ENCODE measurements at places on chromosomes 13 and 19.

- peak; percentile 59 for DNase-seq
Measured at GRCh38 chr13:95494082-95494681, 58.3 kb upstream of the CLDN10 start.

GRCh38 chr13:75704927-75705288 is 68.8 kb downstream of the LMO7 start:
- no peak for DNase-seq

DNA sequence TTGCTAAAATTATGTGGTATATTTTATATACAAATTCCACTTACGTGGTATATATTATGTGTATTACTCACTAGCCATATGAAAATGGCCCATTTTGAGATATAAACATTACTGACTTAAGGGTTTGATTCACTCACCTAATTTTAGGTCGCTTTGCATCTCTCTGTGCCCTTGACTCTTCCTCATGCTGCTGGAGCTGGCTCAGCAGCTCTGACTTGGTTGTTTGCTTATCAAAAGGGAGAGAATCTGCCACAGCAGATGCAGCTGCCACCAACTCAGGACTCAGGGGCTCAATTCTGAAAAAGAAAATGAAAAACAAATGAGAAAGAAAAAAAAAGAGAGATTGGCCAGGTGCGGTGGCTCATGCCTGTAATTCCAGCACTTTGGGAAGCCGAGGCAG is 12.2 kb downstream of the MRPS31 start:
- DNase-seq: no peak

DNA sequence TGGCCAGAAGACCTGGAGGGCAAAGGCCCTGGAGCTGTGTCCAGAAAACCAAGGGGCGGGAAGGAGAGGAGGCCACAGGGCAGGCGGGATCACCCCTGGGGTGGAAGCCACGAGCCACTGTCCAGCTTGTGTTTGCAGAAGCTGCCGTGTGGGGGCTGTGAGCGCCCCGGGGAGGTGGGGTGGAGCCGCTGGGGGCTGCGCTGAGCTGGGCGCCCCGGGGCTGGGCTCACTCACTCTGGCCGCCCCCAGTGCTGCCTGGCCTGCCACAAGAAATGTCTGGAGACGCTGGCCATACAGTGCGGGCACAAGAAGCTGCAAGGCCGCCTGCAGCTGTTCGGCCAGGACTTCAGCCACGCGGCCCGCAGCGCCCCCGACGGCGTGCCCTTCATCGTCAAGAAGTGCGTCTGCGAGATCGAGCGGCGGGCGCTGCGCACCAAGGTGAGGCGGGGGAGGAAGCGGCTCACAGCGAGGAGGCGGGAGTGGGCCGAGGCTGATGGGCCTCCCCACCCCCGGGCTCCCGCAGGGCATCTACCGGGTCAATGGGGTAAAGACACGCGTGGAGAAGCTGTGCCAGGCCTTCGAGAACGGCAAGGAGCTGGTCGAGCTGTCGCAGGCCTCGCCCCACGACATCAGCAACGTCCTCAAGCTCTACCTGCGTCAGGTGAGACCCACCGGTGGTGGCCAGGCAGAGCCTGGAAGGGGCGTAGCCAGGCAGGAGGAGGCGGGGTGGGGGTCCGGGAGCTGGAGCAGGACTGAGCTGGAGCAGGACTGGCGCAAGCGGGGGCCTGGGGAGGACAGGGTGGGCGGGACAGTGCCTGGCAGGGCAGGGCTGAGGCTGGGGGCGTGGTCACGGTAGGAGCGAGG is 13.6 kb downstream of the POLR2E start:
- DNase-seq: no peak

DNA sequence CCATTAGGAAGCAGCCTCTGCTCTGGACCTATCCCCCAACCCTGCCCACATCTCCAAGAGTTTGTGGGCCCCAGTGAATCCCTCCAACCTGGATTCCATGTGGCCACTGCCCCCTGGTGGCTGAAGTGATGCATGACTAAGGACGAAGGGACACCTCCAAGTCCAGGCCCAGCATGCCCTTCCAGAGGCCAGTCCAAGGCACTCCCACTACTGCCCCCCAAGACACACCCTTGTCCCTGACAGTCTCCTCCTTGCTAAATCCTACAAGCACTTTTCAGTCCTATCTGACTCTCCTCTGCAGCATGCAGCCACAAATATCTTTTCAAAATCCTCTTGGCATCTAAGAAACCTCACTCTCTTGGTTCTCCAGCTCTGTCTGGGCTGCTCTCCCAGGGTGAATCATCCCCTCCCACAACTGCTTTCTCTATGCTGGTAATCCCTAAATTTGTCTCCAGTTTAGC is 33.0 kb downstream of the DEDD2 start:
- peak; percentile 68 for DNase-seq

DNA sequence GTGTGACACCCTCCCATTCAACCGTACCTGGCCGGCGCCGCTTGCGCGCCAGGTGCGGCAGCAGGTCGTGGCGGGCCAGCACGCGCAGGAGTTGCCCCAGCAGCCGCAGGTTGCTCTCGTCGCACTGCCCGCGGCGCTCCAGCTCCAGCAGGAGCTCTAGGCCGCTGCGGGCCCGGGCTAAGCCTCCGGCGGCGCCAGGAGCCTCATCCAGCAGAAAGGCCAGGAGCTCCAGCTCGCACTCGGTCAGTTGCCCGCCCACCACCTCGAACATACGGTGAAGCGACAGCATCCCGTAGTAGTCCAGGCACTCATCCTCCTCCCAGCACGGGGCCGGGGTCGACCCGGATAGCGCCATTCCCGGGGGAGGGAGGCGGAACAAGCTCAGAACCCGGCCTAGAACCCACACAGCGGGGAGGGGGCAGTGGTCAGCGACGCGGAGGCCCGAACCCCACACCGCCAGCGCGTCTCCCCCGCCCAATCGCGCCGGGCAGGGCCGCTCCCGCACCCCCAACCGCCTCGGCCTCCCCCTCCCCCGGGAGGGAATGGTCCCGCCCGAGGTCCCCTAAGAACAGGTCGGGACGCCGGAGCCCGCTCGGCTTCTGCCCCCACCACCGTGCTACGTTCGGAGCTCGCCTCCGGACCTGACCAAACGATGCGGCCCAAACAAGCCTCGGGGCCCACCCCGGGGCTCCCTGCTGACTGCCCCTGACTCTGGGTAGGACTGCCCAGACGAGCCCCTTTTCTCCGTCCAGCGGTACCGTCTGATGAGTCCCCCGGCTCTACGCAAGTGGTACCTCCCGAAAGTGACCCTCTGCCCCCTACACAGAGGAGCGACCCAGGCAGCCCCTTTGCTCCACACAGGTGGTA is 591 bp downstream of the DEDD2 start:
- peak; percentile 33 for DNase-seq

DNA sequence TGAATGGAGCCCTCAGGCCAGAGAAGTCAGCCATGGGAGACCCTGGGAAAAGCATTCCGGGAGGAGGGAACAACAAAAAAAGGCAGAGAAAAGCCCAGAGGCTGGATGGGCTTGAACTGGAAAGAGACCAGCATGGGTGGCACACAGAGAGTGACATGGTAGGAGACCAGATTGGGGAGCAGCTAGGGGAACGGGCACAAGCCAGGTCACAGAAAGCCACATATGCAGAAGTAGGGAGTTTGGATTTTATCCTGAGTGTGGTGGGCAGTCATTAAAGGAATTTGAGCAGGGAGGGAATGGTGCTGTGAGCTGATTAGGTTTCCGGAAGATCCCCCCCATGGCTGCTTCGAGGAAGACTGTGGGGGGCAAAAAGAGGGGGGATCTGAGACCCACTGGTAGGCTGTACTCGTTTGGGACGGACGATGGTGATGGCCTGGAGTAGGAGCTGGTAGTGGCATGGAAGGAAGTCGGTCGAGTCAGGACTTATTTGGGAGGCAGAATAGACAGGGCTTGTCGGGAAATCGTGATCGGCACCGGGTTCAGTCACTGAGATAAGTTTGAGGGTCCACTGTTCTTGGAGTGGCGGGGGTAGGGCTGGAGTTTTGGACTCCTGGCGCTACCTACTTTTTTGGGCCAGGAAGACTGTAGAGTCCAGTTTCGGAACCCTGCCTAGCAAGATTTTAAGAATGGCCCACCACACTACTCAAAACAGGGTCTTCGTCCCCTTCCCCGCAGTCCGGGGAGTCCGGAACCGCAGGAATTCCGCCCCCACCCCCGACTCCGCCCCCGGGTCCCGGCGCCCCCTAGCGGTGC is 949 bp downstream of the SERTAD1 start:
- peak; percentile 22 for DNase-seq

DNA sequence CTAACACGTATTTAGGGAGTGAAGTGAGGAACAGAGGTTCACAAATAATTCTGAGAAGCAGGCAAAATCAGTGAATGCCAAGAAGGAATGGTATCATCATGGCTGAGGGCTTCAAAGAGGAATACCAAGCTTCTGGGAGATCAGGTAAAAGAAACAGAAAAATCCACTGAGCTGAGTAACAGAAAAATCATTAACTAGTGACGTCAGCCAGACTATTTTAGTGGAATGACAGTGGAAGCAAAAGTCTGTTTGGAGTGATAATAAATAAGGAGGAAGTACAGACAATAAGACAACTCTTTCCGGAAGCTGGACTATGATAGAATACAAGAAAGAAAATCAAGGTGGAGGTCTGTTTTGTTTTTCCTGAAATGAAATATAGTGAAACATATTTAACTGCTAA is 83.5 kb downstream of the SACS start:
- peak; percentile 87 for DNase-seq

DNA sequence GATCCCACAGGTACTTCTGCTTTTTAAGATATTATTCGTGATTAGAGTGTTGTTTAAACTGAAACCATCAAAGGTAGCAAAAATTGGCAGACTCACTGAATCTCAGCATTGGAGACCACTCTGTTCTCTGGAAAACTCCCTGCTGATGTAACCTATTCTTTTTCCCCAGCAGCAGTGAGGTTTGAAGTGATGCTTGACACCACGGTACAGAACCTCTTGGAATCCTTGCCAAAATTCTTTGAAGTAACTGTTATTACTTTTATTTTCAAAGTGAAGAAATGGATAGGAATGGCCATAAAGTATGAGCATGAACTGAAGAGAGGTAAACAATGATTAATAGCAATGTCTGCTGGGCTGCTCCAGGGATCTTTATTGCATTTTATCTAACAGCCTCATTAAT is 66.4 kb upstream of the KL start:
- no peak for DNase-seq

DNA sequence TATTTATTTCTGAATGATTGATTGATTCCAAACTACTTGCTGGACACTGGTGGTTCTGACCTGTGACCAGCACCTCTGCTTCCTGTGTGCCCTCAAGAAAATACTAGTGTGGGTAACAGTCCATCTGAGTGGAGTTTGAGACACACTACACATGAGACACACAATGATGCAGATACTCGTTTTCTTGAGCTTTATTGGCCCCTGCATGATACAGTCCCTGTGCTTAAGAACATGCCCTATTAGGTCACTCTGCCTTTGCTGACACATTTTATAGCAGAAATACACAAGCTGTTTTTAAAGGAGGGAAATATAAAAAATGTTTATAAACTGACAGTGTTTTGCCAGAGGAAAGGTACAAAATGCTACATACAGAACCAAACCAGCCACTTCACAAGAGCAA is 126.9 kb downstream of the STK24 start:
- no peak for DNase-seq

DNA sequence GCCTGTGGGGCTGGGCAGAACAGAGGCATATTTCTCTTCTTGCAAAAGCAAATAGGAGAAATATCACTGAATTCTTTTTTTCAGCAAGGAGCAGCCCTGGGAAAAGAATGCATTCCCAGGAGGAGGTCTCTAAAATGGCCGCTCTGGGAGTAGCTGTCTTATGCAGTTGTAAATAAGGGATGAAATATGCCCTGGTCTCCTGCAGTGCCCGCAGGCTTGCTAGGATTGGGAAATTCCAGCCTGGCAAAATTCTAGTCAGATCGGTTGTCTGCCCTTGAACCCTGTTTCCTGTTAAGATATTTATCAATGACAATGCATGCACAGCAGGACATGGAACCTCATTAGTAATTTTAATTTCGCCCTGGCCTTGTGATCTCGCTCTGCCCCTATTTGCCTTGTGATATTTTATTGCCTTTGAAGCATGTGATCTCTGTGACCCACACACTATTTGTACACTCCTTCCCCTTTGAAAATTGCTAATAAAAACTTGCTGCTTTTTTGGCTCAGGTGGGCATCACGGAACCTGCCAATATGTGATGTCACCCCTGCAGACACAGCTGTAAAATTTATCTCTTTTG is 1993.2 kb downstream of the PCDH9 start:
- no peak for DNase-seq

DNA sequence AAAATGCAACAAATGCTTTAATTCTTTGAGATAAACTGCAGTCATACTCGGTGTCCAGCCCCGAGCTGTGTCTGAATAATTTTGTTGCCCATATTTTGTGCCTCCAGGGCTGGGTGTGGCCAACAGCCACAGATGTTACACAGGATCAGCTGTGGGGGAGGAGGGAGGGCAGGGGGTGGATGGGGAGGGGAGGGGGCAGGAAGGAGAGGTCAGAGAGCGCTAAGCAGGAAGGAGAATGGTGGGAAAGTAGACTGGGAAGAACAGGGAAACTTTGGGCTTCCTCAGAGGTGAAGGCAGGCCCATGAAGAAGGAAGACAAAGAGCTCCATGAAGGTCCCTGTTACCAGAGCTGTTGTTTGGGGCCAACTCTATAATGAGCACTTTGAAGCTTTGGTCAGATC is 295.8 kb downstream of the COG6 start:
- DNase-seq: no peak

- no peak for DNase-seq
Measured at GRCh38 chr19:5434351-5434917, 20.8 kb upstream of the ZNRF4 start.

DNA sequence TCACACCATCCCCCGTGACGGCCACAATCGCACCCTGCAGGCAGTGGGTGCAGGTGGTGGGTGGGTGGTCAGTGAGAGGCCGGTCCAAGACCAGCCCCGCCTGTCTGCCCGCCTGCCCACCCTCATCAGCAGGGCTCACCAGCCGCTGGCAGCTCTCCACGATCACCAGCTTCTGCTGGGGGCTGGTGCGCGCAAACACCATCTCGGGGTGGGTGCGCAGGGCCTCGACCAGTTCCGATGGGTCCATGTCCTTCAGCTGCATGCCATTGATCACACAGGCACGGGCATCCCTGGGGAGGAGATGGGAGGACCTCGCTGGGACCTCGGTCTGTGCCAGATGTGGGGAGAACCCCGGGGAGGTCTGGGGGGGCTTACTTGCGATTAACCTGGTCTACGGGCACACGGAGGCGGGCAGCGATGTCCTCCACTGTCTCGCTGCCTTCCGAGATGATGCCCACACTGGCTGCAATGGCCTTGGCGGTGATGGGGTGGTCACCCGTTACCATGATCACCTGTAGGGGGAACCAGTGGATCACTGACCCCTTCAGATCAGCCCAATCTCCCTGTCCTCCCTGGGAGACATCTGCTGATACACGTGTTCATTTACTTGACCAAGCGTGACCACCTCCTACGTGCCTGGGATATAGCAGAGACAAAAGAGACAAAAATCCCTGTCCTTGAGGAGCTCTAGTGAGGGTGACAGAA is 8.0 kb downstream of the ATP4A start:
- DNase-seq: peak; percentile 31

DNA sequence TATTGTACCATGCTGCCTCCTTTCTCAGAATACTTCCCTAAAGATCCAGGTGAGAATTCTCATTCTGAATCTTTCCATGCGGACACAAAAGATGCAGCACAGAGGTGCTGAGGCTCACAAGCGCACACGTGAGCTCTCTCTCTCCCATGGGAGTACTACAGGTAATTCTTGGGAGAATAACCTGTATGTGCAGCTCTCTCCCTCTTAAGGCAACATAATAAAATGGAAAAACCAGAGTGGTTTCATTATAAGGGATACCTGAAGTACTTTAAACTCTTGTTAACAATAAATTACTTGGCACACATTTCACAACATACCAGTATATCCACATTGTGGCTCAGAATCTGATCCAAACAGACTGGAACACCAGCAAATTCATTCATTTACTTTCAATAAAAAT is 40.4 kb downstream of the INTS6 start:
- no peak for DNase-seq
